ENCODE measurements at places on chromosomes 12 and 14.

- no peak for DNase-seq
Observed at GRCh38 chr12:8956772-8957171, 7.3 kb upstream of the M6PR start.

DNA sequence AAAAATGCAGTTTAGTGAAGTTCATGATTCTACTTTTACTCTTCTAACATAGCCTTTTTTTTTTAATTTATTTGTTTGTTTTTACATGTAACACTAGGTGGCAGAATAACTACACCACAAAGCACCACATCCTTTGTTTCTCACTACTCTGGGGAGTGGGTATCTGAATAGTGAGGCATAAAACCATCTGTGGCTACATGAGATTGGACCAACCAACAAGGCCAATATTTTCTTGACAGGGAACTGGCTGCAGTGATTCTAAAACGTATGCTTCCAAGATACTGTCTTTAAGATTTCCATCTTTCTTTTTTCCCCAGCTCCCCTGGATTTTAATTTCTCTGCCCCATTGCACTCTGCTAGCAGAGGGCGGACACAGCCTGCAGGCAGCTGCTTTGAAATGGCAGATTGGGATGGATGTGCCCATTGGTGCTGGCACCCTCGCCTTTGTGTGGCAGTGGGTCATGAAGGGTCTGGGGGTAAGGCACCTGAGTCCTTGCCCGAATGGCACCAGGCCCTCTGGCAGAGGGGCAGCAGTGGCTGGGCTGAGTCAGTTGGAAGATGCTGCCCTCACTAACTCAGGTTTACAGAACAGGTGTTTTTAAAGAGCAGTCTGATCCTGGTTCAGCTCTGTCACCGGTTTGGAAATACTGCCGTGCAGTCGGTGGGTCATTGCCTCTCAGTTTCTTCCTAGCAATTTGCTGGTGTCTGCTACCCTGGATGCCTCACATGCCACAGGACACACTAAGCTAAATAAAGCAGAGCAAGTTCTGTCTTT is 429.1 kb downstream of the RAD51B start:
- peak; percentile 63 for DNase-seq

GRCh38 chr12:119835068-119835467 is 42.1 kb downstream of the CIT start:
- DNase-seq, result peak; percentile 63

DNA sequence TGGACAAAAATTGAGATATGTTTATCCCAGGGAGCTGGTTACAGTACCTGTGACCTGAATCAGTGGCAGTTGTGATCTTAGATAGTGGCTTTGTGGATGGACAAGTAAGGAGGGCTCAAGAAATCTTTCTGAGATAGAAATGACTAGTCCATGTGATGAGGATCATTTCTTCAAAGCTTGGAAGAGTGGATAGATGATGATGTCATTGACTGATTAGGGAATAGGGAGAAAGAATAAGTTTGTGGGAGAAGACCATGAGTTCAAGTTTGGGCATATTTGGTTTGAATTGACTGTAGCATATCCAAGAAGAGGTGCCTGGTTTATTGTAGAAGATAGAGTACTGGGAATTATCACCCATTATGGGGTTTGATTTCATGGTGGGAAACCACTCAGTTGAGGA is 336.7 kb upstream of the PRICKLE1 start:
- DNase-seq, result no peak

DNA sequence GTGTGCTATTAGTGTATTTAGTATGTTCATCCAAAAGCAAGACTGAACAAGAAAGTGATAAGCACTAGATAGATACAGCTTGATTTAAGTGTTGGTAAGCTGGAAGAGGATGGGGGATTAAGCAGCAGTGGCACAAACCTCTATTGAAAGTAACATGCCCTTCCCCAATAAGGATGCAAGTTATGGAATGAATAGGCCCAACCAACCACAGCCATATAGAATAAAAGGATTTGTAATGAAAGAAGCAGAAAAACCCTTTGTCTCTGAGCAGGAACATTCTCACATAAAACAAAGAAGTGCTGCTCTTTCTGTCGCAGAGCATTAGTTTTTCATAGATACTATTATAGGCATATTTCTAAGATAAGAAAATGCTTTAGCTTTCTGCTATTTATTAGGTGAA is 310.7 kb downstream of the IPO8 start:
- no peak for DNase-seq

DNA sequence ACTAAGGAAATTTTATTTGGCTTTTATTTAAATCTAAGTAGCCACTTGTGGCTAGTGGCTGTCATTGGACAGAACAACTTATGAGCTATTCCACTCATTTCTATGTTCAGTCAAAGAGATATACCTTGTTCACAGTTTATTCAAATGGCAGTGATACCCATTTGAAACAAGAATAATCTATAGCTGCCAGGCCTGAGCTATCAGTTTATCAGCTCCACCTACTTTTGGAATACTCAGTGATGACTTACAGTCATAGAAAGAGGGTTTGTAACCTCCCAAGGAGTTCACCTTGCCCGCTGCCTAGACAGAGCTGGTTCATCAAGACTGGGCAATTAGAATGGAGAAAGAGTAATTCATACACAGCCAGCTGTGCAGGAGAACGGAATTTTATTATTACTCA is 4.5 kb upstream of the ABHD4 start:
- no peak for DNase-seq

DNA sequence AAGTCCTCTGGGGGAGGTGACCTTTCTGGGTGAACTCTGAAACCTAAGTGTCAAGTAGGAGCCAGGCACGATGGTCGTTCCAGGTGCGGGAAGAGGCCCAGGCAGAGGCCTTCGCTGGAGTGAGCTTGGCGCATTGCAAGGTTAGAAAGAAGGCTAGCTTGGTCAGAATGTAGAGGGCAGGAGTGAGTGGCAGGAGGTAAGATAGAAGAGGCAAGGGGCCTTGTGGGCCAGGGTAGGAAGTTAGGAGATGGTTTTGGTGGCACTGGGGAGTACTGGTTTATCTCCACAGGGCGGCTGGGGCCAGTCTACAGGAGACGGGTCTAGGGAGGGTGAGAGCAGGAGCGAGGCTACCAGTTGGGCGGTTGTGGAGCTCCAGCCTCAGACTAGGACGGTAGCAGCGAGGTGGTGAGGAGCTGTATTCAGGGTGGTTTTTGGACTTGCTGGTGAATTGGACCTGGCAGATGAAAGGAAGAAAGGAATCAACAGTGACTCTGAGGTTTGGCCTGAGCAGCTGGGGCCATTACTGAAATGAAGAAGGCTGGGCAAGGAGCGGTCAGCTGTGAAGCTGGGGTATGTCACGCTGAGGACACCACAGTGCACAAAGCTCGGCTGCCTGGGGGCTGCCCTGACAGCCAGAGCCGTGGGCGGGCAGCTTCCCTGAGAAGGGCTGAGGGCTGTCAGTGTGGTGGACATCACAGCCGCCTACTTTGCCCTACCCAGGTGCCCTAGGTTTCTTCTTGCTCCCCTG is 9.0 kb downstream of the MLXIP start:
- DNase-seq, result no peak

- DNase-seq, result no peak
Observed at GRCh38 chr12:47910981-47911380, 6.2 kb upstream of the VDR start.

DNA sequence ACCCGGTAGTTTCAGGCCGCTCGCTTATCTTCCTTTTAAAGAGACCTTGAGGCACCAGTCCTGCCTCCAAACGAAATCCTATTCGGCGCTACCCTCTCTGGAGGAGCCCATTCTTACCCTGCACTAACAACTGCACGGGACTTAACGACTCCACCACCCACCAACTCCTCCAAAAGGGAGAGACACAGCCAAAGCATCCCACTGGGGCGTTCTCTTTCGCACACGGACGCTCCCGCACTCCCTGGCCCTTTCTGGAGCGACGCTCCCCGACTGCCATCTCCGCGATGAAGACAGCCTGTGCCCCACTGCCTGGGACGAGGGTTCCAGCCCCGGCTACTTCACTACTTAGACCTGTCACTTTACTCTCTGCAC is 650 bp downstream of the GALC start:
- DNase-seq, result no peak

DNA sequence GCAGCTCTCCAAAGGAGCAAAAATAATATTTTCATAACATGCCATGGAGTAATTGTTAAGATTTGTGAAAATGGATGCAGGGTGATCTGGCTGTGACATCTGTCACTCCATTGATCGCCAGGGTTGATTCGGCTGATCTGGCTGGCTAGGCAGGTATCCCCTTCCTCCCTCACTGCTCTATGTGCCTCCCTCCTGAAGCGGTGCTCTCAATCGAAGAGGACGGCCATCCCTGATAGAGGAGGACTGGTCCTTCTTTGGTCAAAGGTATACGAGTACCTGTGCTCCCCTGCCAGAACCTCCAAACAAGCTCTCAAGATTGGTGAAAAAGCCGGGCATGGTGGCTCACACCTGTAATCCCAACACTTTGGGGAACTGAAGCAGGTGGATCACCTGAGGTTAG is 47.9 kb downstream of the VCPKMT start:
- DNase-seq, result no peak

DNA sequence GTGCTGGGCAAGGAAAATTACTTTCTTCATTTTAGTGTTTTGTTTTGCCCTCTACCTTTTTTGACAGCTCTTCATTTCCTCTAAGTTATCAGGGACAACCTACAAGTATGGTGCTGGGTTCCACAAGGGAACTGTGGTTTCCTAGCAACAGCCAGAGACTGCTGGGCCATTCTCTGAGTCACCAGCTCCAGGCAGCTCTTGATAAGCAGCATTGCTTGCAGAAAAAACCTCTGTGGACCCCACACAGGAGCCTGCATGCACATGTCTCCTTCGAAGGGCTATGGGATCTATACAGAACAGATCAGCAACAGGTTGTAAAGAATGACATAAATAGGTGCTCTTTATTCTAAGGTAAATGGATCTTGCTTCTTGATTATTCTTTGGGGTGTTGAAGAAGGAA is 81.0 kb upstream of the CCDC196 start:
- DNase-seq, result no peak

DNA sequence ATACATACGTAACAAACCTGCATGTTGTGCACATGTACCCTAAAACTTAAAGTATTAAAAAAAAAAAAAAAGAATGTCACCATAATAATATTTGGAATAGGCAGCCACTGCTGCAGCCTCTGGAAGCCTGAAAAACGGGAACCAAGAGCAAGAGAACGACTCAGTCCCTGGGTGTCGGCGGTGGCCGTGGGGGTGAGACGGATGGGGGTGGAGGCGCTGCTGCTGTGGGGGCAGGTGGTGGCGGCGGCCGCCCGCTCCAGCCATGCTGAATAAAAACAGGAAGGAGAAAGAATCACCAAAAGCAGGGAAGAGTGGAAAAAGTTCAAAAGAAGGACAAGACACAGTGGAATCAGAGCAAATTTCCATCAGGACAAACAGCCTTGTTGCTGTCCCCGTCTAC is 46.9 kb downstream of the ZFYVE21 start:
- DNase-seq, result no peak

- no peak for DNase-seq
Observed at GRCh38 chr14:99734406-99735051, 50.4 kb downstream of the CYP46A1 start.

- DNase-seq, result no peak
Observed at GRCh38 chr12:28286352-28286751, 96.1 kb downstream of the CCDC91 start.

GRCh38 chr14:101564819-101565698 is 3.8 kb downstream of the DIO3 start:
- DNase-seq, result no peak

DNA sequence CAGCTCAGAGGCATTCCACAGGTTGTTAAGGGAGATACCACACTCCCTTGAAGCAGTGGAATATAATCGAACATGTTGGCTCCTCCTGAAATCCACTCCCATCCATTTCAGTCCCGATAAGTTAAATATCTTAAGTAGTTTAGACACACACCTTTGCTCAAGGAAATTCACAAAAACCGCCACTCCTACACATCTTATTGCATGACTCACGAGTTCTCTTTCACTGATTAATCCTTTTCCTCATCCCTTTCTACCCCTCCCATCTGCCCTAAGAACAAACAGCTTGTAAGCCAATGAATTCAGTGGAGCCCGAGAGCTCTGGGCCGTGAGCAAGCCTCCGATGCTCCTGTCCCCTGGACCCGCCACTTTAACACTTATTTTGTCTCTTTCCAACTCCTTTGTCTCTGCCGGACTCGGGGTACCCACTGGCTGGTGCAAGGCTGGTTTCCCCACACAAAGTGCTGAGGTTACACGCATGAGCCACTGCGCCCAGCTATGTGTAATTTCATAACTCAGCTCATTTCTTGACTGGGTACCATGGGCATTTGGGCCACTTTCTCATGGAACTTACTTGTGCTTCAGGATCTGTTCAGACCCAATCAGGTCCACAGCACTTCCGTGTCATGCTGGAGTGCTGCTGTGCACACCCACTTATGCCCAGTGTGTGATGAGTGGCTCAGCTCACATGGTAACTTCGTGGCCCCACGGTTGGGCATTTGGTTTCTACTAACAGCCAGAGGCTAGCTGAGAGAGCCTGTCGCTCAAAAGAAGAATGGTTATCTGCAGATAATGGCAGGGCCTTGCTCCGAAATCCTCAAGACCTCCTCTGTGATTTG is 171.8 kb upstream of the ALG10B start:
- no peak for DNase-seq

DNA sequence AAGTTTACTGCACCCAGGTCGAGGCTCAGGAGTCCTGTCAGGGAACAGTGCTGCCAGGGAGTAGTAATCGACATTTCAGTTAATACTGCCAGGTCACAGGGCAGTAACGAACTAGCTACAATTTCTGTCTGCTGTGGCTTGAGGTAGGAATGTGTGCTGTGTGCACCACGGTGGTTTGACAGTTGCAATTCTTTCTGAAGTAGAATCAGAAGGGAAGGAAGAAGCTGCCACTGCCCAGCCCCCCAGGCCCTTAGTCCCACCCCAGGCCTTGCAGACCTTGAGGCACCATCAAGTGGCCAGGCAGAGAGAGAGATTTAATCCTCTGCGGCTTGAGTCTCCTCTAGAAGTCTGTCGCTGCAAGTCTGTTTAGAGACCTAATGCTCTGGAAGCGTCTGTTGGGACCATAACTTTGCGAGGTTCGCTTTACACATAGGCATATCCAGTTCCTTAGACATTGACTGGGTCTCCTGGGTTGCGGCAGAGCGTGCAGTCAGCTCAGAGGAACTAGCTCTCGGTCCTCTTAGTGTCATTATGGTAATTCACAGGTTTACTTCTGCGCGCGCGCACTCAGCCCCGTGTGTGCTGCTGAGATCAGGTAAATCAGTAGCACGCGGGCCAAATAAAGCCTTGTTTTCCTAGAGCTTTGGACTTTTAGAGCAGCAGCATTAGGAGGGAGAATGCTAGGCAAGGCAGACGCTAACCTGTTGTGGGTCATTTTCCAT is 9.8 kb downstream of the NKX2-1 start:
- no peak for DNase-seq

- DNase-seq, result peak; percentile 90
Observed at GRCh38 chr12:78290606-78291345, 460.1 kb downstream of the NAV3 start.

GRCh38 chr12:85301051-85301450 is 21.0 kb downstream of the ALX1 start:
- DNase-seq, result no peak

- DNase-seq, result peak; percentile 27
Observed at GRCh38 chr12:52945389-52946232, 3.3 kb upstream of the KRT18 start.

GRCh38 chr12:132423251-132423819 is 66.6 kb upstream of the FBRSL1 start:
- no peak for DNase-seq
